ENCODE measurements at places on chromosomes 16 and 17.

GRCh38 chr17:64355536-64356303, 34.9 kb downstream of the PECAM1 start:
- no peak for DNase-seq

DNA sequence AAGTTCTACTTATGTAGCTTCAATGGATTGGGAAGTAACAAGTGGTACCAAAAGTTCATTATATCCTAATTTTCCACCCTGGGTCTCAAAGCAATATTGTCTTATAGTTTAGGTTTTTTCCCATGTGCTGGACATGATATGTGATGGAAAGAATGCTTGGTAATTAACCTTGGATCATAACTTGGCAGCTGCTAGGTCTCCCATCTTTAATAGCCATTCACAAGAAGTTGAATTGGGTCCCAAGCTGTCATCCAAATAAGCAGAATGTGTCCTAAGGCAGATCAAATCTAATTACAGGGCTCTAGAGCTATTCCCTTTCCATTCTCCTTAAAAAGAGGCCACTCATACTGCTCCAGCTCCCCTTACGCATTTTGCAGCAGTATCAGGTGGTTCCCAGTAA, 44.7 kb upstream of the KCNJ16 start:
- no peak for DNase-seq

DNA sequence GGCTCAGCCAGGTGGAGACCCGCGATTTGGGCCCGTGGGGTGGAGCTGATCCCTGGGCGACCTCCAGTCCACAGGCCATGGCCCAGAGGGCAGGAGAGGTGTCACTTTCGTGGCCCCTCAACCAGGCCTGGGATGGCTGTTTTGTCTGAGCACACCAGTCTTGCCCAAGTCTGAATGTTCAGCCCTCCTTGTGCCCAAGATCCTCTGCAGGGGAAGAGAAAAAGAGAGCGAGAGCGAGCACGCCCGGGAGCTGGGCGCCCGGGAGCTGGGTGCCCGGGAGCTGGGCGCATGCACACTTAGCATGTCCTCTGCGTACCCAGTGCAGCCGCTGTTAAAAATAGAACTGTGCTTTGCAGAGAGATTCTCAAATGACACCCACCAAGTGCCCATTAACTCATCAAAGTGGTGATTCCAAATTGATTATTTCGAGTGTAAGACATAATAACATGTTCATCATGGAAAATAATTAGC, 403.3 kb upstream of the TNRC6C start:
- DNase-seq = no peak

DNA sequence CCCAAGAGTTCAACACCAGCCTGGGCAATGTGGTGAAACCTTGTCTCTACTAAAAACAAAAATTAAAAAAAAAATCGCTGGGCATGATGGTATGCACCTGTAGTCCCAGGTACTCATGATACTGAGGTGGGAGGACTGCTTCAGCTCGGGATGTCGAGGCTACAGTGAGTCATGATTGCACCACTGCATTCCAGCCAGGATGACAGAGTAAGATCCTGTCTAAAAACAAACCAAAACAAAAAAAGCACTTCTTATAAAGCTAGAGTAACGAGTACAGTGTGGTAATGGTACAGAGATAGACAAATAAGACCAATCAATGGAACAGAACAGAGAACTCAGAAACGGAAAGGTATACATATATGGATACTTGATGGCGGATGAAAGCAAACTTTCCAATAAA, 4.4 kb downstream of the NSMCE1 start:
- no peak for DNase-seq

GRCh38 chr16:55645986-55646385, 9.8 kb upstream of the SLC6A2 start:
- DNase-seq = no peak

DNA sequence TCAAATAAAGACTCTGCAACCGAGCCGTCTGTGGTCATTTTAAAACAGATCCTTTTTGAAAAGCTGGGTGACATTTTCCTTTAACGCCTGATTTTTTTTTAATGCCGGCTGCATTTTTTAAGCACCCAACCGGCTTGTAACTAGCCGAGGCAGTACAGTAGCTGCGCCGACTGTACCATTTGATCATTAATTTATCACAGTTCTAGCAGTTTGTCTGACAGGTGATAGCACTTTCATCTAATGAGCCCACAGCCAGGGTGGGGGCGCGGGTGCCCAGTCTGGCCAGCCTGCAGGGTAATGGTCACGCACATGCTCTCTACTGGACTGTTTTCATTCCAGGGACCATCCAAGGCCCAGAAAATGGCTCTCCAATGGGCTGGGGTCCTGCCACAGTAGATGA, 68.8 kb downstream of the IRX5 start:
- DNase-seq = no peak

- no peak for DNase-seq
Measured at GRCh38 chr17:29613856-29614255, 8.9 kb downstream of the CORO6 start.

DNA sequence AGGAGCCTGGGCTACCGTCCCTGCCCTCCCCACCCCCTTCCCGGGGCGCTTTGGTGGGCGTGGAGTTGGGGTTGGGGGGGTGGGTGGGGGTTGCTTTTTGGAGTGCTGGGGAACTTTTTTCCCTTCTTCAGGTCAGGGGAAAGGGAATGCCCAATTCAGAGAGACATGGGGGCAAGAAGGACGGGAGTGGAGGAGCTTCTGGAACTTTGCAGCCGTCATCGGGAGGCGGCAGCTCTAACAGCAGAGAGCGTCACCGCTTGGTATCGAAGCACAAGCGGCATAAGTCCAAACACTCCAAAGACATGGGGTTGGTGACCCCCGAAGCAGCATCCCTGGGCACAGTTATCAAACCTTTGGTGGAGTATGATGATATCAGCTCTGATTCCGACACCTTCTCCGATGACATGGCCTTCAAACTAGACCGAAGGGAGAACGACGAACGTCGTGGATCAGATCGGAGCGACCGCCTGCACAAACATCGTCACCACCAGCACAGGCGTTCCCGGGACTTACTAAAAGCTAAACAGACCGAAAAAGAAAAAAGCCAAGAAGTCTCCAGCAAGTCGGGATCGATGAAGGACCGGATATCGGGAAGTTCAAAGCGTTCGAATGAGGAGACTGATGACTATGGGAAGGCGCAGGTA, 762 bp downstream of the CDK12 start:
- DNase-seq = no peak
